Transverse colon (tissue), 4 donors: ENCODE measurements at places on chromosomes 1 and 21.

DNA sequence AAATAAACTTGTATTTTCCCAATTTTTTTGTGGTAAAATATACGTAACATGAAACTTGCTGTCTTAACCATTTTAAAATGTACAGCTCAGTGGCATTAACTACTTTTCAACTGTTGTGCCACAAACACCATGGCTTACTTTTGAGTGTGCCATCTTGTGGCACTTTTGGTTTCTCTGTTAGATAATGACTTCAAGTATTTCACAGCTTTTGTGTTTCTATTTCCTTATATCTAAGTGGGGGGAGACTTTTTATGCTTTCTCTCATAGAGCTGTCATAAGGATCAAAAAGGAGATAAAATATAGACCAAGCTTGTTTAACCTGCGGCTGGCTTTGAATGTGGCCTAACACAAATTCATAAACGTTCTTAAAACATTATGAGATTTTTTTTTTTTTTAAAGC is 44.3 kb downstream of the CDC14A start:
- DNase-seq, result no peak

DNA sequence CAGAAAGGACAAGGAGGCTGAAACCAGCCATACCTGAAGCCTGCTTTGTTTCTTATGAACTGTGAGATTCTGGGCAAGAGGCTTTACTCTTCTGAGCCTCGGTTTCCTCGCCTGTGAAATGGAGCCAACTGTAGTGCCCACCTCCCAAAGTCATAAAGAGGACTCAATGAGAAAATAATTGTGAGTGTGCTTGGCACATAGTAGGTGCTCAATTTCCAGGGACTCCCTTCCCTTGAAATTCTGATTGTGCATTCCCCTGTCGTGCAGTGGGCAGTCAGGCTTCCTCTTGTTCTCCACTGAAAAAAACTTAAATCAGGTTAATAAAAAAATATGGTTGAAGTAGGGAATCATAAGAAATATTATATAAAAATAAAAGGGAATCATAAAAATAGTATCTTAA is 37.5 kb upstream of the RUNX3 start:
- no peak for DNase-seq

DNA sequence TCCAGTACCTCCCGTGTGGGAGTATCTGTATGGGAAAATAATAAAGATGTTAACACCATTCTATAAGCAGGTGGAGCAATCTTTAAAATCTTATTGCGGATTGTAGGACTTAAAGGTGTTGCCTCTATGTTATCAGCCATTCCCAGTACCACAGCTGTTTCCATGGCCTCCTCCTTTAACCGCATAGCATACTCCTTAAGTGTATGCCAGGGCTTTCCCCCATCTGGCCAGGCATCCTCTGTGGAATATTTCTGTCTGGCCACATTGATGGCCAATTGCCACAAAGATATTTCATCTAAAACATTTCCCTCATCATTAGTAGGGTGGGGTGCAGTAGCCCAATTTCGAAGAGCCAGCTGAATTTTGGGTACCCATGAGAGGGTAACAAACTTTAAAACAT is 7.3 kb upstream of the STUM start:
- no peak for DNase-seq

- no peak for DNase-seq
Observed at GRCh38 chr1:214638997-214639396, 36.0 kb downstream of the CENPF start.
